ENCODE measurements at places on chromosomes 7 and 10.

DNA sequence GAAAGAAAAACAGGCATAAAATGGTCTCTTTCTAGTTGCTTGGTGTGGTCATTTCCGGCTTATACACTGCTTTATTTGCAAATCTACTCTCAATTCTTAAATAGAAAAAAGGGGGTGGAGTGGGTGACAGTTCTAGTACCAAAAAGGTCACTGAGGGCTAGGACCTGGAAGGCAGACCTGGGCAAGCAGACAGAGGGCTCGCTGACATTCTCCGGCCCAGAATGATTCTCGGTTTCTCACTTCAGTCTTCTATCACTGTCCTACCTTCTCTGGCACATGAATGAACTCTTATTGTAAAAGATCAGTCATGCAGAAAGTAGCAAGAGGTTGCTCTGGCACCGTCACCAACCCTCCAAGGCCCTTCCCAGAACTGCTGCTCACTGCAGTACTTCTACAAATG is 54.0 kb downstream of the MALSU1 start:
- DNase-seq, result no peak

GRCh38 chr10:385571-386300 is 250.5 kb downstream of the ZMYND11 start:
- DNase-seq, result no peak

- no peak for DNase-seq
Observed at GRCh38 chr7:81788246-81788645, 18.4 kb upstream of the HGF start.

GRCh38 chr7:46285878-46286277 is 364.8 kb upstream of the IGFBP3 start:
- DNase-seq, result no peak

DNA sequence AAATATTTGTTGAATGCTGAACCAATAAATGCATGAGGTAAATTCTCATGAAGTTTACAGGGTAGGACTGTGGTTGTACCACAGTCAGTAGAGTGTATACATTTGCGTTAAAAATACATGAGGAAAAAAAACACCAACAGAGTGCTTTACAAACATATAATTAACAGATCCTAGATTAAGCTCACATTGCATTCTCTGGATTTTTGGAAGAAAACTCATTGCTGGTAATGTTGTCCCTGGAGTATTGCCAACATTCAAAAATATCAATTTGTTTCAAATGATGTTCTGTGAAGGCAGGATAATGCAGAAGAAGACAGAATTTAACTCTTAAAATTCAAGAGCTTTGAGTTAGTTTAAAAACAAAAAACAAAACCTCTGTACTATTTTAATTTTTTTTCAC is 95.5 kb downstream of the MBL2 start:
- no peak for DNase-seq

GRCh38 chr10:100803492-100803891 is 58.1 kb downstream of the PAX2 start:
- no peak for DNase-seq

- no peak for DNase-seq
Observed at GRCh38 chr10:88874281-88874680, 5.8 kb upstream of the STAMBPL1 start.

DNA sequence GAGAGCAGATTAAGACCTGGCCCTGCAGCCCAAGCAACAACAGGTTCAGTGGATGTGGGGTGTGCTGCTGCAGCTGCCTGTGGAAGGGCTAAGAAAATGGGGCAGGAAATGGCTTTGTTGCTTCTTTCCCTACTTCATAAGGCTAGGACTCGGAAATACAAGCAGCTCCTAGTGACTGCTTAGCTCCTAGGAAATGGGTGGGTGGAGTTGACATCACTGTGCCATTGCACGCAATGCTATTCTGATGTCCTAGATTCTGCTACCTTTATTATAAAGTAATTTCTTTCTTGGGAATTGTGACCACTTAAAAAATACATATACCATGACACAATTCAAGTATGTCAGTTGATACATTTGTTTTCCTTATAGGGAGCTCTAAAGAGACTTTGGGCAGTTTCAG is 155.8 kb downstream of the FANK1 start:
- DNase-seq, result no peak

DNA sequence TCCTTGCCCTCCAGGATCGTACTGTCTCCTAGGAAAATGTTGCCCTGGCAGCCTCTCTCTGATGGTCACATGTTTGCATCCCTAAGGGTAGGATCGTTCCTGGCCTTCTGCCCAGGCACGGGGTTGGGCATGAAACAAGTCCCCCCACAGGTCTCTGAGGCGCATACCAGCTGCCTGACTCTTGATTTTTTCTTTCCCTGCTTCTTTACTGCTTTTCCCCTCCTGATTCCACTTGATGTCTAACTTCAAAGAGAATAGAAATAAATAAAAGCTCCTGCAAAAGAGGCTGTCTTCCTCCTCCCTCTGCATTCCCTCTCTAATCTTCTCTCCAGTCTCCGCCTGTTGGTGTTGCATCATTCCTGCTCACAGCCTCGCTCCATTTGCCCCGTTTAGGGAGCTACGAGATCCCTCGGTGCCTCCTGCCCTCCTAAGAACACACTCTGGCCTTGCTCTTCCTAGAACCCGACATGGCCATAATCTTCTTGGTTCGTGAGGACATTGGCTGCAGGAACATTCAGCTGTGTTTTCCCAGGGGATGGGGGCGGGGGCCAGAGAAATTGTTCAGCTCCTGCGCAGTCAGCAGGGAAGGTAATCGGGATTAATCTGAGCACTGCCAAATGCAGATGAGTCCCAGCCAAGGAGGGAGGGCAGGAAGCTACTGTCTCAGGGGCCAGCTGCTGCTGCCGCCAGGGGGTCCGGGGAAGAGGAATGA is 26.0 kb downstream of the LEP start:
- no peak for DNase-seq

- DNase-seq, result no peak
Observed at GRCh38 chr7:92282221-92282814, 36.5 kb downstream of the ANKIB1 start.

DNA sequence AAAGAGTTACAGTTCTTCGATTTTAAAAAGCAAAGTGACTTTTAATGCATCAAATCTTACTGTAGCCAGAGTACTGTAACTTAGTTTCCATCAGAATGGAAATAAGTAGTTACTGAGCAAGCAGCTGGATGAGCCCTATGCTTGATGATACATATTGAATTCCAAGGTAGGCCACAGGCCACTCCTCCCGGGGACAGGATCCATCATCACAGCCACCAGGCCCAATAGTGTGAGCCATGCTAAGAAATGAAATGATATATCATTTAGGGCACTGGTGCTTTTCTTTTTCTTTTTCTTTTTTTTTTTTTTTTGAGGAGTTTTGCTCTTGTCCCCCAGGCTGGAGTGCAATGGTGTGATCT is 42.9 kb upstream of the TOMM7 start:
- DNase-seq, result no peak

DNA sequence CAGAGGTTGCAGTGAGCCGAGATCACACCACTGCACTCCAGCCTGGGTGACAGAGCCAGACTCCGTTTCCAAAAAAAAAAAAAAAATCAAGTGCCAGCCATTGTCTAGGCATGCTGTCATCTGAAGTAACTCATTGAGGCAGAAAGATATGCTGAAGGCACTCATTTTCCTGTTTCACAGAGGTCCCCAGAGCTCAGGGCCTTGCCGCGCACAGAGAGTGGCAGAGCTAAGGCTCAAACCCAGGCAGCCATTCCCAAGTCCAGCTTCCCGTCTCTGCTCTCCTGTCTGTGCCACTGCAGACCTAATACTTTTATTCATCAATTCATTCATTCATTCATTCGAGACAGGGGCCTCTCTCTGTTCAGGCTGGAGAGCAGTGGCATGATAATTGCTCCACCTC is 3.5 kb downstream of the GRIFIN start:
- no peak for DNase-seq

DNA sequence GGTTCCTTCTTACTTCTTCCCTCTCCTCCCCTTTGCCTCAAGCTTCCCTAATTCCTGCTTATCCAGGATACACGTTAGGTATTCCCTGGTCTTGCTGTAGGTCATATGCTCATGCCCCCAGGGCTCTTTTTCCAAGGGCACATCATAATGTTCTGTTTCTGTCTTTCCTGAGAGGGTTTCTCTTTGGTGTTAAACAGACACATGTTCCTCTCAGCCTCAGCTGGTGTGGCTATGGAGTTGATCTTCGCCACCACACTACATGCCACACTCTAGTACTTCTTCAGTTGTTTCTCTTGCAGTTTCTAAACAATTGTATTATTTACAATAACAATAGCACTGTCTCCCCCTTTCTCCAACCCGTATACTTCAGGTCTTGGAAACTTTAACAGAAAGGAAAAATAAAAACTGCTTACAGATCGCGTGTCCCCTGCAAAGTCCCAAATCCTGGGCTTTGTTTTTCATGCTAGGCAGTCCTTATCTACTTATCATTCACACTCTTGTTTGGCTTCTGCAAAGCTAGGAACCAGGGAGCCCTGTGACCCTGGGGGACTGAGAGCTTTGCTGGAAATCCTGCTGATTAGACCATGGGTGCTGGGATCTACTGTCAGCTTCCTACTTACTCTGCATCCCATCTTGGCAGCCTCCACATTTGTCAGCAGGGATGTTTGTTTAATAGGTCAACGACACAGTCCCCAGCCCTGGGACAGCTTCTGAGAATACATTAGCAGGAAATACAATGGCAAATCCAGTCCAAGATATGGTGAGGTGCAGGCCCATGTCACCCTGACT is 193.9 kb upstream of the BMPER start:
- DNase-seq, result no peak

GRCh38 chr10:125232841-125233240 is 72.5 kb upstream of the CTBP2 start:
- DNase-seq, result no peak

GRCh38 chr7:602341-603141 is 82.9 kb upstream of the PDGFA start:
- no peak for DNase-seq

- no peak for DNase-seq
Observed at GRCh38 chr7:94588075-94588474, 67.9 kb downstream of the SGCE start.

- DNase-seq, result no peak
Observed at GRCh38 chr10:86506062-86506461, 15.5 kb downstream of the WAPL start.

DNA sequence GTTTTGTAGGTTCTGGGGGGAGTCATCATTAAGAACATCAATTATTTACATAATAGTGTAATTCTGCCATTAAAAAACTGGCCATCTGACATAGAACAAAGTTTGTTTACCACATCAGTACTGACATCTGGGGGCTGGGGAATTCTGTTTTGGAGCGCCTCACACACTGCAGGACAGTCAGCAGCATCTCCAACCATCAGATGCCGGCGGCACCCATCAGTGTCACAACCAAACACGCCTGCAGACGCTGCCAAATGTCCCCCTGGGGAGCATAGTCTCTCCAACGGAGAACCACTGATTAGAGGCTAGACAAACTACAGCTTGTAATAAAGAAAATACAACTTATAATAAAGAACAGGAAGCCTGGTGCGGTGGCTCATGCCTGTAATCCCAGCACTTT is 26.0 kb downstream of the GNA12 start:
- DNase-seq, result no peak

- DNase-seq, result no peak
Observed at GRCh38 chr10:7445474-7446185, 34.8 kb upstream of the SFMBT2 start.

DNA sequence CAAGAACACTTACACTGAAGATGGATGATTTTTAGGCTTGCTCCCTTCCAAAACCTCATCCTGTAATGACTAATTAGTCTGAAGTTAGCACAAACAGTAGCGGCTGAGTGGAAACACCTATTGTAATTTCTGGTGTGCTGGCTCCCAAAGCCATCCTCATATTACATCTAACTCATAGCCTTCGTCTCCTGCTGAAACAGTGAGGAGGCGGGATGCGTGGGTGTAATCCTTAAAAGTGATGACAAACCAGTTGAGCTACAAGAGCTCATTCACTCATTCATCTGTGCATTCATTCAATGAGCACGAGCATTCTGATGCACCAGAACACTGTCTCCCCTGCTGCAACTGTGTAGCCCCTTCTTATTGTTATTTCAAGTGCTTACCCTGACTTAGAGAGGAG is 235.3 kb downstream of the CALN1 start:
- no peak for DNase-seq

DNA sequence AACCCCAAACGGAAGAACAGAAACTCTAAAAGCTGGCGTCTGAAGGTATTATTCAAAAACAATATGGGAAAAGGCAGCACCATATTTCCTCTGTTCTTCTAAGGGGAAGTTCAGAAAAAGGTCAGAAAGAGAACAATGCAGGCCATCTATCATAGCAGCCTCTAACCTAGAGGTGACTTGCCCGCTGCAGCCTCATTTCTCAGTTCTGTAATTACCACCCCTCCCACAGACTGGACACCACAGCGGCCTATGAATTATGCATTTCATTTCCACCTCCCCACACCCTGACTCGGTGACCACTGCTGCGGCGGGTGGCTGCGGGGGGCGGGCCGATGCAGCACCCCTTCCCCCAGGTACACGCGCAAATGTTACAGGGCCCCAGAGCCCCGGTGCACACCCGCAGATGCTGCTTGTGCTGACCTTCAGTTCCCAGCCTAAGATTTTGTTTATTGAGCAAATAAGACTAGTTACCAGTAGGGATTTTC is 125.5 kb downstream of the CLEC2L start:
- DNase-seq, result no peak

GRCh38 chr7:74452748-74453321 is 871 bp upstream of the GTF2IRD1 start:
- peak; percentile 16 for DNase-seq

DNA sequence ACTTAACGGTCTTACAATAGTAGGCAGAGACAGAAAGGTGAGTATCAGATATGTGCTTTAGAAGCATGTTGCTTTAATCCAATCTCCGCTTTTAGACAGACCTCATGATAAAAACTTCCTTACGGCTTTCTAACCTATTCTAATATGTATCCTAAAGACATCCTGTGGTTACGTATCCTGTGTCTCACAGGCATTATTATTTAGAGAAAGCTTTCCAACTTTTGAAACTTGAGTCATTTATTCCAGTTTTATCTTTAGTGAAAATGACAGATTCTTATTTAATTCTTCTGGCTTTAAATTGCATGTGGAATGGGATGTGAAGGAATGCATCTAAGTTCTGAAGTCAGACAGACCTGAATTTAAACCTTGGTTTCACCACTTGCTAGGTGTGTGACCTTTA is 118.9 kb downstream of the OTUD1 start:
- no peak for DNase-seq

DNA sequence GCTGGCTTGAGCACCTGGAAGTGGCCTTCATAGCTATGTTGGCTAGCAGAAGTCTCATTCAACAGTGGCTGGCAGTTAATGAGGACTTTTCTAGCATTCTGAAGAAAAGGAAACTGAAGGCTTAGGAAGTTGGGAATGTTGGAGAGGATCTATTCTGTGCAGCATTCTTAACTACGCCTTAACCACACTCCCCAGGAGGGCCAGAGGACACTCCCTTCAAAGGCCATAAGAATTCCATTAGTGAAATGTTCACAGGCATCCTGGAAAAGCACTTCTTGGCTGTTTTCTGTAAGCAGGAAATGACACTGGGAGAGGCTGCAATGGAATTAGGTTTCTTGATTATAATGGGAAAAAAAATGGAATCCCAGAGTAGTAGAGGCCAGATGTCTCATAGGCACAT is 188.9 kb downstream of the ARHGAP12 start:
- DNase-seq, result no peak

- DNase-seq, result no peak
Observed at GRCh38 chr10:74827045-74827441, 643 bp downstream of the KAT6B start.

GRCh38 chr7:157544226-157544625 is 207.4 kb downstream of the DNAJB6 start:
- no peak for DNase-seq

- DNase-seq, result no peak
Observed at GRCh38 chr7:121604627-121605316, 208.7 kb upstream of the FAM3C start.

Data from T-helper 22 cell (primary cell).